ENCODE measurements at places on chromosomes 4 and X.

DNA sequence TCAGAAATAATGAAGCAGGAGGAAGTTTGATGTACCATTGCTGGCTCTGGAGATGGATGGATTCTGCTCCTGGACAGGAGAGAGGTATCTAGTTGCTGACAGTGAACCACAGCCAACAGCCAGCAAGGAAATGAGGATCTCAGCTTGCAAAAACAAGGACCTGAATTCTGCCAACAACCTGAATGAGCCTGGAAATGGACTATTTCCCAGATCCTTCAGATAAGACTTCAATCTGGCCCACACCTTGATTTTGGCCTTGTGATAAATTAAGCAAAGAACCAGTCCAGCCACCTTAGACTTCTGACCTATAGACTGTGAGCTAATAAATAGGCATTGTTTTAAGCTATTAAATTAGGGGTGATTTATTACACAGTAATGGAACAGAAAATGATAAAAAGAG lies 220.3 kb downstream of the ADAMTS3 start:
- no peak for DNase-seq

- no peak for DNase-seq
Measured at GRCh38 chrX:45063319-45064095, 137.2 kb downstream of the DIPK2B start.

GRCh38 chr4:101710806-101711205 lies 79.7 kb upstream of the BANK1 start:
- no peak for DNase-seq

DNA sequence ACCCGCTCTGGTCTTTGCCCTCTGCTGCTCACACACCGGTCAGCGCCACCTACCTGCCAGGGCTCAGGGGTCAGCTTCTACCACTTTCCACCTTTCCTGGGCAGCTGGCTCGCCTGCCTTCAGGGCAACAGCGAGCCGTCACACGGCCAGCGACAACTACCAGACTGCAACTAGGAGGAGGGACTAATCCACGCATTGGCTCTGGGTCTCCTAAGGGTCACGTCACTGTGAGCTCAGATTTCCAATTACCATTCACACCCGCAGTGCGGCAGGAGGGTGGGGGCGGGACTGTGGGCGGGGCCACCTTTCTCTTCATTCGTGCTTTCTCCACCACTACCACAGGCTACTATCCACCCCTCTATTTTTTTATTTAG lies at the start of gene BEX5:
Gene BEX5 (minus strand): TSS at position 172 of the 374 bp plus-strand sequence. CDS start 1,712 bp downstream, outside the sequence.
- DNase-seq, result peak; percentile 52

DNA sequence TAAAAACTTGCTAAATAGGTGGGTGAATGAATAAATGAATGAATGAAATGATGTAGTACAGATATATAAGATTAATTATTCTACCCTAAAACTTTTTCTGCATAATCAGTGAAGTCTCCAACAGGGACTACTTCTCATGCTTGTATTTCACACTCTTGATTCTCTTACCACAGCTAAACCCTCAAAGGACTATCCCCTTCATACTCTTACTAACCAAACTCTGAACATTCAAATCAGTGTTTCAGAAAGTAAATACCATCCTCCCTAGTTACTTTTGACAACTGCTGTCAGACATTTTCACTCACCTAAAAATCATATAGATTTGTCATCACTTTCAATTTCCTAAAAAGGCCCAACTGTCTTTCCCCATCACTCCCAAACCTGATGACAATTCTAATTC lies 234.3 kb upstream of the HHIP start:
- DNase-seq, result no peak

GRCh38 chrX:136626237-136626636 lies 21.7 kb upstream of the CD40LG start:
- DNase-seq, result no peak

GRCh38 chrX:96578781-96579180 lies 105.9 kb upstream of the DIAPH2 start:
- no peak for DNase-seq

- peak; percentile 21 for DNase-seq
Measured at GRCh38 chr4:84878546-84878945, 87.9 kb downstream of the WDFY3 start.

DNA sequence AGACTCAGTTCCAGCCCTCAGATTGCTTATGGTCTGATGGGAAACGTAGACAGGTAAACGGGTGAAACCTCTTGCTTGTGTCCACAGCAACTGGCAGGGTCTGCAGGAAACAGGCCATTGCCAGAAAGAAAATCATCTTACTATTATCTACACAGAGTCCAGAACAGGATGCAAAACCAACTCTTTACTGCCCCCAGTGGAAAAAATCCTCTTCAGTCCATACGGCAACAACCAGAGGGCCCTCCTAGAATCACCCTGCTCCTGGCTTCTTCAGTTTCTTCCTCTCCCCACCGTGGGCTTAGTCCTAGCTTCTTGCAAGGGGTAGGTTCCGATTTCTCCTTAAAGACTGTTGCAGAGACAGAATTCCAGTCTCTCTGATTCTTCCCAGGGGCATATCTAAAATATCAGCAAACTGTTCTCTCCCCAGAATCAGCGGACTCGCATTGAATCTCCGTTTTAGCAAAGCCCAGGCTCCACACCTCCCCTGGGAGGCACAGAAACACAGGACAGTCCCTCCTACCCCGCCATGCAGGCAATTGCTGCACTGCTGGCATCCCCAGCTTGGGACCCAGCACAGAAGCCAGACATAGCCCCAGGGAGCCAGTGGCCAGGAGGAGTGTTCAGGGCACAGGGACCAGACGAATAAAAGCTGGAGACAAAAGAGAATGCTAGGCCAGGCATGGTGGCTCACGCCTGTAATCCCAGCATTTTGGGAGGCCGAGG lies 41.0 kb upstream of the SH3RF1 start:
- peak; percentile 63 for DNase-seq

GRCh38 chr4:110793890-110794554 lies 171.1 kb upstream of the PITX2 start:
- DNase-seq, result no peak

DNA sequence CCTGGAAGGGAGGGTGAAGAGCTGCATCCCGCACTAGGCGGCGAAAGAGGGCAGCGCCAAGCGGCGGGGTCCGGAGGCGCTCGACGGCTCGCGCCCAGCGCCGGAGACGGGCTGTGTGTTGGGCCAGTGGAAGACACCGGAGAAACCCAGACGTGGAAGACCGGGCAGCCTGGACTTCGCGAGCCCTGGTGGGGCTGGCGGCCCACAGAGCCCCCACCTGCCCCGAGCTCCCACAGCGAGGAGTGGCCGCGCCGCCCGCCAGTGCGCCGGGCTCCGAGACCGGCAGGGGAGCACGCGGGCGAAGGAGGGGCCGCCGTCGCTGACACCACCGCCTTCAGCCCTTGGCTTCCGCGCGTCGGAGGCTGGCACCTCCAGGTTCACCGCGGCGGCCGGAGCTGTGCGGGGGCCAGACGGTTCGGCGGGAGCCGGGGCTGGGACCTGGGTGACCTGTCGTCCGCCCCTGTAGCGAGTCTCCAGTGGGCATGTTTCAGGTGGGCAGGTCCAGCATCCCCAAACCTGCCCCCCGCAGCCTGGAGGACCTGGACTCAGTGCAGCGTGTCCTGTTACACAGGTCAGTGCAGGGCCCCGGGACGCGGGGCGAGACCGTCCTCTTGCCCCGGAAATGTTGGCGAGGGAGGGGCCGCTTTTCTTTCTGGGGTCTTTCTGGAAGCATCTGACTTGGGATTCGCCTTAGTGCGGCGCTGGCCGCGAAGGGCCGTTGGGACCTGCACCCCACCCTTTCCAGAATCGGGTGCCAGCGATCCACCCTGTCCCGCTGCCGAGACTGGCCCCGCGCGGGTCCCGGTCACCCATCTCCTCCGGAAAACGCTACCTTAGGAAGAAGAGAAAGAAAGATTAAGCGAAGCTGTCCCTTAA lies 9.6 kb upstream of the INTU start:
- DNase-seq, result peak; percentile 37

DNA sequence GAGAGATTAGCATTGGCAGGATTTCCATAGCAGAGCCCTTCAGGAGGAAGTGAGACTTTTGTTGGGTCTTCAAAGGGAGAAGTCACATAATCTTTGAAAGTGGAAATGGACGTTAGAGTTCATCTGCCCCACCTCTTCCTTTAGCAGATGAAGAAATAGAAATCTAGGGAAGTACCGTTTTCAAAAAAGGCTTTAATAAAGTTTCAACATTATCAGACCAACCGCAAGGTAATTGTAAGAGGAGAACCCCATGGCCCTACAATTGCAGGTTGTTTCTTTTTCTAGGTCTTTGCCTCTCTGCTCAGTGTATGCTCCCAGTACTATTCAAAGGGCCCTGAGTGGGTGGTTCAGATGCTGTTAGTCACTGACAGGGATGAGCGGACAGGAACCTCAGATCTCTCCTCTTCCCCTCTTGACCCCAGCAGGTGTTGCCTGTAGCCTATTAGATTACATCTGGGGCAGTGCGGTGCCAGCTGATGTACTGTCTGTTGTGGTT lies 48.6 kb upstream of the AP1S2 start:
- no peak for DNase-seq

DNA sequence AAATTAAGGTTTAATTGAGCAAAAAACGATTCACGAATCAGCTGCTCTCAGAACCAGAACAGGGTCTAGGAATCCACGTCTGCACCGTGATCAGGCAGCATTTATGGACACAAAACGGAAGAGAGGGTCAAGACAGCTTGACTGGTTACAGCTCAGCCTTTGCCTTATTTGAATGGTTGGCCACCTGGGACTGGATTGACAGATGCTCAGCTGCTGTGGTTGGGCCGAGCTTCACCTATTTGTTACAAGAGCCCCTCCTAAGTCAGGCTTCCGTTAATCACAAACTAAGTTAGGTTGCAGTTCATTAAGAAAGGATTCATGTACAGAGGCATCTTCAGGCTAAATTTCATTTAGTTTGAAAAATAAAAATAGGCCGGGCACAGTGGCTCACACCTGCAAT lies 50.6 kb upstream of the MAN2B2 start:
- DNase-seq, result no peak

GRCh38 chrX:71302461-71303213 lies 1.1 kb downstream of the ITGB1BP2 start:
- peak; percentile 16 for DNase-seq

- peak; percentile 80 for DNase-seq
Measured at GRCh38 chr4:113278324-113278934, 229.0 kb downstream of the ANK2 start.

DNA sequence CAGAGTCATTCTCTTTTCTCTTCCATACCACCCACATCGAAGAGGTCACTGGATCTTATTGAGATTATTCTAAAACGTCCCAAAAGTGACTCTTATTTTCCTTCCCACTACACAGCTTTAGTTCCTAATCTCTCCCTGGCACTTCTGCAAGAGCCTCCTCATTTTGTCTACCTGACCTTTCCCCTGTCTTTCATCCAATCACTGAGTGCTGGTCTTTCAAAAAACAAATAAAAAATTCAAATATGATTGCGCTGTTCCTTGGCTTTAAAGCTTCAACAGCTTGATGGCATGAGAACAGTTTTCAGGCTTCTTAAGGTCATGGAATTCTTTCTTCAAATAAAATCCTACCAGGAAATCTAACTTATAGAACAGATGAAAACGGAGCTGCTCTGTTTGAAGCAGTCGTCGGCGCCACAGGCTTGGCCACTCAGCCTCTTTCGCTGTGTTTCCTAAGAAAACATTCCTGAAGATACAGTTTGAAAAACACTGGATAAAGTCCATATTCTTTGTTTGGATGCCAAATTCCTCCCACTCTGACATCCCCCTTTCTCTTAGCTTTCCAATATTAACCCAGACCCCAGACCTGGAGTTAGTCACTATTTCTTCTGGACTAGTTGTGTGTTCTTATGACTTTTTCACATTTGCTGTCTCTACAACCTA lies 12.5 kb downstream of the SYTL5 start:
- no peak for DNase-seq

DNA sequence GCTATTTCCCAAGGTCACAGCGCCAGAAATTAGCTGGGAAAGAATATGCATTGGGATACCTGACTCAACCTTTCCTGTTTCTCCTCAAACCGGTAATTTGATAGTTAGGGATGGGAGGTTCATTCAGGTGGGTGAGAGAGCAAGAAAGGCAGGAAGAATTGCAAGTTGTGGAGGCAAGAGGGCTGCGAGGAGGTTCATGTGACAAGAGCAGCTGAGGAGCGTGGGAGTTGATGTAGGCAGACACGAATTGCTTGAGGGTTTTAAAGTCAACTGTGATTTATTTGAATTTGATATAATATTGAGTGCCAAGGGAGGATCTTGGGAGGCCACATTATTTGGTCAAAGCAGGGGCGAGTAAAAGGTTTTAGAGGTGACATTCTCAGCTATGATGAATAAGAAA lies 329.0 kb downstream of the STIM2 start:
- DNase-seq, result no peak

GRCh38 chr4:155487210-155487609 lies 110.4 kb upstream of the MAP9 start:
- no peak for DNase-seq

GRCh38 chr4:62324215-62324614 lies 1124.1 kb downstream of the ADGRL3 start:
- no peak for DNase-seq

DNA sequence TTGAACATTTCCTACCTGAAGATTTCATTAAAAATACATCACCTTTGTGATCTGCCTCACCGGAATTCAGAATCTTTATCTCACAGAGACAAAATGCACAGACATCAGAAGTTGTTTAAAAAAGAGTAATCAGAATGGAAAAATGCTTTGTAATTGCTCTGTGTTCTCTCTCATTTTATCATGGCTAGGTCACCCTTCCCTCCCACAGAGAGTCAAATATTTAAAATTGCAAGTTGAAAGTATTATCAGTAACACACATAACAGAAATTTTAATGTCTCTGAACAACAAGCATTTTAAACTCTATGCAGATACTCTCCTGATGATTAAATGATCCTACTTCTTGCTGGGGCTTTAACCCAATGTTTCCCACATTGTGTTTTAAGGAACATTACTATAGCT lies 362.0 kb downstream of the CBLL2 start:
- DNase-seq, result peak; percentile 41

- peak; percentile 7 for DNase-seq
Measured at GRCh38 chr4:148634476-148634875, 192.3 kb upstream of the NR3C2 start.

DNA sequence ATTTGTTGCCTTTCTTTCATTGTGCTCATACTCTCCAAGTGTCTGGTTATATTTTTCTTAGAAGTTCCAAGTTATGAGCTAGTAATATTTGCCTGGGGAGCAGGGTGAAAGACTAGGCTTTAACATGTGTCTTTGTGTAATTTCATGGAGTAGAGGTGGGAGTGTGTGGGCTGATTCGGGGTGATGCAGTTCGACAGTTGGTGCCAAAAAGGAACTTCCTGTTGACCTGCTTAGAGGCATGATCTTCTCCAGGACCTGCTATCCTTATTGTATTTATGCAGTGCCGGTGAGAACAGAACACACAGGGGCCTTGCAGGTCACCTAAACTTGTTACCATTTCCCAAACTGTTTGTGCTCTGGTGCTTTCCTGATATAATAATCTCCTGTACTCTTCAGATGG lies 21.2 kb downstream of the USP53 start:
- peak; percentile 15 for DNase-seq

DNA sequence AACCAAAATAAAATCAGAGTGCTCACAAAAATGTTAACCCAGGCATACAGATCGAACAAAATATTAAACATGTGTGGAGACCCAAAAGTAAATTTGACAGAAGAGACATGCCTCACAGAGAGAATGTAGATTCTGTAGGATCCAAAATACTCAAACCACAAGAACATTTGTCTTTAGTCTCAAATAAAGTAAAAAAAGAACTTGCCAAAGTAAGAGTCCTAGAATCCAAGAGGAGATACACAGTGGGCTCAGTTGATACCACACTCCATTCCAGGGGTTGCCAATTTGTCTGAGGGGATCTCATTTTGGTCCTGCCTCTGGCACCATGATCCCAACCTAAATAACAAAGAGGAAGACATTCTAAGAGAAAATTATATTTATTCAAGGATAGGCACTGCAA lies 316.4 kb downstream of the GALNTL6 start:
- DNase-seq, result no peak
